ENCODE measurements at places on chromosomes 5 and 9. TPM values are rescaled to one million over a fixed set of nuclear protein-coding genes. Genes with fewer than 3 reads are reported as not detected.

DNA sequence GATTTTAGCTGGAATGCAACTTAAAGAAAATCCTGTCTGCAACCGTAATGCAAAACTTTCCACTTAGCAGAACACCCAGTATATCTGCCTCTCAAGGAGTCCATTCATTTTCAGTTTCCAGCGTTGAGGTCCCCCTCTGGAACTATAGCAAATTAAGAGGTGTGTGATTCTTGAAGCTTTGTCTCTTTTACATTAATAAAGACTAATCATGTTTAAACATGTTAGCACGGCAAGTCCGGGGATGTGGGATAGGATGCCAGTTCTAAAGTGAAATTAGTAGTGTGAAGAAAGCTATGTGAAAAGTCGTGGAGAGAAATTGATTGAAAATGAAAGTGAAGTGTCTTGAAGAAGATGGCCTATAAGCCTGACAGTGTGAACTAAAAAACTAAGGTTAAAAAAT lies 429.1 kb downstream of the NR2F1-AS1 start:
- no peak for DNase-seq

DNA sequence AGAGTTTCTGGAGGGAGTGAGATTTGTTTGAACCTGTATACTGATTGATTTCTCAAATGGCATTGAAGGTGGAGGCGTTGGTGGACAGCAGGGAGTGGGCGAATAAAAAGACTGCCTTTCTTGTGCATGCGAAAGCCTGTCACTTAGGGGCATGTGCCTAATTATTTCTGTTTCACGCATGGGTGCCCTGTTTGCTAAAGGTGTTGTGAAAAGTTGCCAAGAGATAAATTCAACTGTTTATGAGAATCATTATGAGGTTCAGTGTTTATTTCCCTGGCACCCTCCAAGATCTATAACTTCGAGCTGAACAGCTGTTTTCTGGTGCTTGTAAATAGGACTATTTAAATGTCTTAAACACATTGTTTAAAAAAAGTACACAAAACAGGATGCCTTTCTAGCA lies 67.4 kb upstream of the DMRTA1 start:
- DNase-seq: no peak

- DNase-seq: no peak
Measured at GRCh38 chr5:68544091-68544647, 328.6 kb downstream of the PIK3R1 start.

DNA sequence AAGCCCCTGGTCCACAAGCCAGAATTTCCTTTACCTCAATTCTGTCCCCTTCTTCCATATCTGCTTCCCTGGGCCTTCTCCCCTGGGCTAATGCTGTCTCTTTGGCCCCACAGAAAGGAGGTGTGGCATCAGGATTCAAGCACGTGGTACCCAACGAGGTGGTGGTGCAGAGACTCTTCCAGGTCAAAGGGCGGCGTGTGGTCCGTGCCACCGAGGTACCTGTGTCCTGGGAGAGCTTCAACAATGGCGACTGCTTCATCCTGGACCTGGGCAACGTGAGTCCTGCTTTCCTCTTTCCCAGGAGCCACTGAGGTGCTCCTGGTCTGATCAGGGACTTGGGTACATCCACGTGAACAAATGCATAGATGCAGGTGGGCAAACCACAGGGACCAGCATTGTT lies 42.6 kb downstream of the GSN start:
- DNase-seq: no peak

- no peak for DNase-seq
Measured at GRCh38 chr5:142685418-142686209, at the start of gene FGF1. Gene FGF1 (minus strand): TSS chr5:142686090. CDS start chr5:142614127, 71,963 bp downstream.

DNA sequence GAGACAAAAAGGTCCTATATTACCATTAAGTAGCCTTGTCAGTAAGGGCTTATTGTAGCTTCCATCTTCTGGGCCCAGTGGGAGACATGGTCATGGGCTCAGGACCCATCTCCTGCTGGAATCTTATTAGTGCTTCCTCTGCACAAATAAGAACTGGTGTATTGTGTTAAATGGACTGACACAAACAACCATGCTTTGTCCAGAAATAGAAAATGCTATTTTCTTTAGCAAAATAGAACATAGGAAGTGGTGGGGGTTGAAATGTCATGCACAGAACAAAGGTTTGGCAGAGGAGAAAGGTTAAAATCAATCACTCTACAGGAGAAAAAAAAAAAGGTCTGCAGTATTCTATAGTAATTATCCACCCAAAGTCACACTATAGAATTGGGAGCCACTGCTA lies 252.2 kb downstream of the ELAVL2 start:
- DNase-seq: no peak

GRCh38 chr5:18329328-18329727 lies 695.1 kb downstream of the TAF11L14 start:
- DNase-seq: no peak

DNA sequence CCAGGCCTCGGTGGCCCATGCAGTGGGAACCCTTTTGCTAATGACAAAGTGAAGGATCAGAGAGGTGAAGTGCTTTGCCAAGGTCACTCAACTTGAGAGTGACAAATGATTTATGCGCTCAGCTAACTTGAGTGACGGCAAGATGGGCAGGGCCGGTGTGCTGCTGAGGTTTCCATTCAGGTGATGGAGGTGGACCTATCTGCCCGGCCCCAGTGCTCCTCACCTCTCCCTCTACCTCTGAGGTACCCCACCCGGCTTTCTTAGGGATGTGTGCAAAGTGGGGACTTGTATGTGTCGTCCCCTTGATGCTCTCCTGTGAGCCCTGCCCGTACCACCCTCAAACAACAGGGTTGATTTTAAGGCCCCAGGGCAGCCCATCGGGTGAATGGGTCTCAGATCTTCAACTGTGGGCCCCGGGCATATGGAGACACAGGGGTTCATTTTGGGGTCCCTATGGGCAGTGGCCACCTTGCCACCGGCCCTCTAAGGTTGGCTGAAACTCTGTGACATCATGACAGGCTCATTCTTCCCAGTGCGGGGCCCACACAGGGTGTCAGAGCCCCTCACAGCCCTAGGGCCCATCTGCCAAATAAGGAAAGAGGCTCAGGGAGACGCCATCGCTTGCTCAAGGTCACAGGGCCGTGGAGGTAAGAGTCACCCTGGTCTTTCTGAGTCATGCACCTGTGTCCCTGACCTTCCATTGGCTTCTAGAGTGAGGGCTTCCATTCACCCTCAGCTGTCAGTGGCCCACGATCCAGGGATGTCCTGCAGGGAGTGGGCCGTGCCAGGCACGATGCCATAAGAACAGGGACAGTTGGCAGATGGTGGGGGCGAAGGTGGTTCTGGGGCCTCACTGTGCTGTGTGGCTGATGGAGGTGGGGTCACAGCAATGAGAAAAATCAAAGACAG lies 170.6 kb upstream of the MVB12B start:
- DNase-seq: peak; percentile 9

- no peak for DNase-seq
Measured at GRCh38 chr5:32107291-32107690, 66.8 kb downstream of the GOLPH3 start.

- peak; percentile 55 for DNase-seq
Measured at GRCh38 chr5:149636861-149637246, 55.6 kb downstream of the ARHGEF37 start.

GRCh38 chr9:2339416-2339815 lies 282.2 kb upstream of the VLDLR start:
- DNase-seq: no peak

DNA sequence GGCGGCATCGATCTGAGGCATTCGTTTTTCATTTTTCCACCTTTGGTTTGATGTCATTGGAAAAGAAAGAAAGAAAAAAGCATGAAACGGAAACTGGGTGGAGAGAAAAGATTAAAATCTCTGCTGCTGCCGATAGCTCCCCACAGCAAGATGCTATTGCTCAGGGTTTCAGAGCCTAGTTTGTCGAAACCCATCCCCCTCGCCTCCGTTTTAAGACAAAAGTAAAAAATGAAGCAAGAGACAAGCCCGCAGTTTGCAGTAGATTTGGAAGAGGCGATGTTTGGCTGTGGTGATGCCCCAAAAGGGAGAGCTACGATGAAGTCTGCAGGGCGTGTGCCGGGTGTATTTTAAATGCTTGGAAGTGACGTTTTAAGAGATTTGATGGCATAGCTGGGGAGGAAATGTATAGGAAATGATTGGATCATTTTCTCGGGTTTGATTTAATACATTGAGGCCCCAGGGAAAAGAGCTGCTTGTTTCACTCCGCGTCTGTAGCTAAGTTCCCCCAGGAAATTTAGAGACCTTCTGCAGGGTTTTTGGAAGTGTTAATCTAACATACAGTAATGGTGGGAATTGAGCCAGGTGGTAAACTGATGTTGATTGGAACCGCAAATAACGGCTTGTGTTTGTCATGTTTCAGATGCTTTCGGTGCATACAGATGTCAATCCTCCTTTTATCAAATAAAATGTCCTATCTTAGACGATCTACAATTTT lies 909 bp downstream of the NDFIP1 start:
- DNase-seq: no peak

PPP2CA gene
- total RNA-seq: 103 TPM

IFNB1 gene
- total RNA-seq: not detected

C1QTNF3 gene
- 7.7 TPM for total RNA-seq

PCDHGC5 gene
- 0.24 TPM for total RNA-seq

CNTFR gene
- total RNA-seq: not detected

TAF11L10 gene
- total RNA-seq: not detected

SLC6A7 gene
- not detected for total RNA-seq

BHMT gene
- not detected for total RNA-seq

IFNA21 gene
- total RNA-seq: not detected

Measured in activated B cell treated with CpG ODN at 0.5 μM for 24 hours (primary cell).